Stimulated activated CD4-positive, alpha-beta T cell treated with anti-CD3 and anti-CD28 coated beads, Interleukin-1b, Interleukin-23, amount 100 ng/mL, for 24 hours (primary cell): ENCODE measurements at places on chromosomes 13 and 19.

GRCh38 chr13:75195495-75196146 is 286.3 kb downstream of the TBC1D4 start:
- no peak for DNase-seq

- no peak for DNase-seq
These were observed 785.0 kb downstream of the SLITRK5 start for GRCh38 chr13:88456151-88456550.

GRCh38 chr19:1811942-1812425 is at the start of gene ATP8B3:
Gene ATP8B3 (minus strand): TSS chr19:1812276. CDS start chr19:1811736, 540 bp downstream.
- no peak for DNase-seq

- DNase-seq = no peak
These were observed 972 bp downstream of the KLK2 start for GRCh38 chr19:50874211-50874610.
